ENCODE measurements at places on chromosomes 1 and 21.

DNA sequence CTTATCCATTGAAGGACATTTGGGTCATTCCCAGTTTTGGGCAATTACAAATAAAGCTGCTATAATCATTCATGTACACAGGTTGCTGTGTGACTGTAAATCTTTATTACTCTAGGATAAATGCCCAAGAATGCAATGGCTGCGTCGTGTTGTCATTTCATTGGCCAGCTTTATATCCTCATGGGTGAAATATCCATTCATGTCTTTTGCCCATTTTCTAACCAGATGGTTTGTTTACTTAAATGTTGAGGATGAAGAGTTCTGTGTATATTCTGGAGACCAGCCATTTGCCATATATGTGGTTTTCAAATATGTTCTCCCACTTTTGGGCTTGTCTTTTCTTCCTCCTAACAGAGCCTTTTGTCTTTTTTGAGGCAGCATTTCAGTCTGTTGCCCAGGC is 25.3 kb downstream of the TRIM11 start:
- no peak for DNase-seq

DNA sequence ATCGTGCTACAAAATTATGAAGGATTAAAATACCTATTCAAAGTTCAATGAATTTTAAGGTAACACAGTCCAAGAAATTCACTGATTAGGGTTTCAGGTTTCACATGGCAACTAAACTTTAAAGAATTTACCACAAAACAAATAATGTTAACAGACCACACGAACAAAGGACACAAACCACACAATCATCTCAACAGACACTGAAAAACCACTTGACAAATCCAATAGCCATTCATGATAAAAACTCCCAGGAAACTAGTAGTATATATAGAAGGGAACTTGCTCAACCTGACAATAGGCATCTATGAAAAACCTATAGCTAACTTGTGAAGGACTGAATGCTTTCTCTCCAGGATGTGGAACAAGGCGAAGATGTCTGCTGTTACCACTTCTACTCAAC is 21.1 kb upstream of the SH2D5 start:
- DNase-seq: no peak

GRCh38 chr21:14911351-14911750 is 153.4 kb downstream of the NRIP1 start:
- no peak for DNase-seq

- no peak for DNase-seq
Observed at GRCh38 chr1:94413311-94413710, 4.9 kb upstream of the ABCD3 start.

DNA sequence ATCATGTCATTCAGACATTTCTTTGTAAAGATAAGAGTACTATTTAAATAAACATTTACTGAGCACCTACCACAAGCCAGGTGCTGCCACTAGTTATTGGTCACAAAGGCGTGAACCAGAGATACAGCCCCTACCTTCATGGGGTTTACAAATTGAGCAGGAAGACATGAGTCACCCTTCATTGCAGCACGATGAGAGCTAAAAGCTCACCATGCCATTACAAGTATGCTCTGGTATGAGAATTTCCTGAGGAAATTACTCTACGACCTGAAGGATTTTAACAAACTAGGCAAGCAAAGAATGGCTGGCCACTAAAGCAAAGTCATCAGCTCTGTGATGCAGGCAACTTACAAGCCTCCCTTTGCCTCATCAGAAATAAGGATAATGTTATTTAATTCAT is 346.8 kb downstream of the BRINP2 start:
- DNase-seq: no peak

GRCh38 chr1:200369706-200370105 is 40.1 kb downstream of the ZNF281 start:
- DNase-seq: no peak

DNA sequence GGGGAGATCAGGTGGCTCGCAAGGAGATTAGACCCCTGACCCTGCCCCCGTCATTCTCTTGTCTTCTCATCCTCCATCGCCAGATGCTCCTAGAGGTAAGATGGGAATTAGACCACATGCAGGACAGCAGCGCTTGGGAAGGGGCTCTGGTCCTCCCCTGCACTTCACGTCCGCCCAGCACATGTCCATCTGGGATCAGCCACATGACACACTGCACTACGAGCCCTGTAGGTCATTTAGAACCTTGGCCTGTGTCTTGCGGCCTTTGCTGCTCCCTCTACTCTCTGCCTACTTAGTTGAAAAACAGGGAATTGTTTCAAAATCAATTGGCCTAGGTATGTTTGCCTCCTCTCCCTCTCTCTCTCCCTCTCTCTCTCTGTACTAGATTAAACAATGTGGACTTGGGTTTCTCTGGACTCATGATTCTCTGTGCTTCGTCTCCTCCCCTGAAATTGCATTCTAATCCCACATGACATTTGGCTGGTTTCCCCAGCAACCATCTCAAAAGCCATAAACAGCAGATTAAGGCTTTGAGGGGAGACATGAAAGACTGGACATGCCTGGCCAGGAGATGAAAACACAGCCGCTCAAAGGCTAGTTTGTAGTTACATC is 3.8 kb upstream of the NCMAP start:
- no peak for DNase-seq

- no peak for DNase-seq
Observed at GRCh38 chr1:85245456-85245855, 14.0 kb downstream of the C1orf52 start.

GRCh38 chr1:54815086-54815876 is 14.2 kb upstream of the TTC22 start:
- no peak for DNase-seq

GRCh38 chr1:48524892-48525467 is 53.0 kb upstream of the SPATA6 start:
- DNase-seq: no peak

DNA sequence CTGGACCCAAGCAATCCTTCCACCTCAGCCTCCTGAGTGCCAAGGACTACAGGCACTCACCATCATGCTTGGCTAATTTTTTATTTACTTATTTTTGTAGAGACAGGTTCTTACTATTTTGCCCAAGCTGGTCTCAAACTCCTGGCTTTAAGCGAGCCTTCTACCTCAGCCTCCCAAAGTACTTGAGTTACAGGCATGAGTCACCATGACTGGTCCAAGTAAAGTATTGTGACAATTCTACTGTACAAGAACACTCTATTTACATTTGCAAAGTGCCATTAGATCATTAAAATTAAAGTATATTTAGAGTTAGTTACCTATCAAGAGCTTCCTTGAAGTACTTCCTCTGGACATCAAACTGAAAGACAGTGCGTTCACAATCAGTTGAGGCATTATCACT is 44.8 kb downstream of the NRDC start:
- DNase-seq: no peak

- no peak for DNase-seq
Observed at GRCh38 chr1:165686971-165687433, 11.4 kb downstream of the ALDH9A1 start.

- DNase-seq: no peak
Observed at GRCh38 chr1:173064011-173064410, 13.3 kb upstream of the TNFSF18 start.

GRCh38 chr1:168917309-168917708 is 188.3 kb upstream of the DPT start:
- no peak for DNase-seq

DNA sequence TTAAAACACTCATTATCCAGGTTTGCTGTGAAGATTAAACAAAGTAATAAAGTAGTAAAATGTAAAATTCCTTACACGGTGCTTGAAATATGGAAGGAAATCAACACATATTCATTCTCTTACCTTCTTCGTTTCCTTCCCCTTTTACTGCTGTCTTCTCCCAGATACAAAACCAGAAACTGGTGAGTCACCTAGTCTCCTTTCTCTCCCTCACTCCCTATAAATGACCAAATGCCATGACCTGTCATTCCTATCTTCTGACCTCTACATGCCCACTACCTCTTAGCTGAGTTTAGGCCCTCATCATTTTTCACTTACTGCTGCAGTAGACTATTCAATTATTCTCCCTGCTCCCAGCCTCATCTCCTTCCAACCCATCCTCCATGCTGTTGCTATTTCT is 4.3 kb upstream of the NR1I3 start:
- DNase-seq: no peak

DNA sequence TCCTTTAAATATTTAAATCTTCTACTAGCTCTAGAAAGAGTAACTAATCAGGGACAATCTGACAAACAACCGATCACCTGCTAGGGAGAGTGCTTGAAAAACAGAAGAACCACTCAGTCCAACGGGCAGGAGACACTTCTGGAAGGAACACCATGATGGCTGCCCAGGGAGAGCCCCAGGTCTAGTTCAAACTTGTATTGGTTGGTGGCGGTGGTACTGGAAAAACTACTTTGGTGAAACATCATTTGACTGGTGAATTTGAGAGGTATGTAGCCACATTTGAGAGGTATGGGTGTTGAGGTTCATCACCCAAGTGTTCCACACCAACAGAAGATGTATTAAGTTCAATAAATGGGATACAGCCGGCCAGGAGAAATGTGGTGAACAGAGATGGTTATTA is 4.8 kb upstream of the WDR47 start:
- DNase-seq: no peak

- DNase-seq: no peak
Observed at GRCh38 chr21:38832664-38833063, 26.9 kb downstream of the ETS2 start.

- no peak for DNase-seq
Observed at GRCh38 chr1:48039088-48040054, 42.2 kb upstream of the TRABD2B start.

GRCh38 chr21:31143036-31143435 is 104.8 kb upstream of the KRTAP19-8 start:
- no peak for DNase-seq

- DNase-seq: no peak
Observed at GRCh38 chr21:38300141-38300578, 43.4 kb downstream of the KCNJ15 start.

DNA sequence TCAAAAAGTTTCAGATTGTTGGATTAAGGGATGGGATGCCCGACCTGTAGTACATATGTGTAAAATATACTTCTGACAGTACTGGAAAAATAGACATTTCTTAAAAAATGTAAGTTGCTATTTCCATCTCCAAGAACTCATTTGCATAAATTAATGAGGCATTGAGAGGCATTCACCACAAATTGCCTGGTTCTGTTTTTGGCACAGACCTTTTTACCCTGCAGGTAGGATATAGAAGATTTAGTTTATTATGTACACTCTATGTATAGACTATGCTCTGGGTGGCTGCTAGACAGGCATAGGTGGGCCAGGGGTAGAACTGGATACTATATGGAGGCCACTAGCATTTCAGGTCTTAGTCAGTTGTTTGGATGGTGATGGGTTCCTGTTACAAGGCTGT is 8.0 kb downstream of the CCDC17 start:
- DNase-seq: peak; percentile 48

DNA sequence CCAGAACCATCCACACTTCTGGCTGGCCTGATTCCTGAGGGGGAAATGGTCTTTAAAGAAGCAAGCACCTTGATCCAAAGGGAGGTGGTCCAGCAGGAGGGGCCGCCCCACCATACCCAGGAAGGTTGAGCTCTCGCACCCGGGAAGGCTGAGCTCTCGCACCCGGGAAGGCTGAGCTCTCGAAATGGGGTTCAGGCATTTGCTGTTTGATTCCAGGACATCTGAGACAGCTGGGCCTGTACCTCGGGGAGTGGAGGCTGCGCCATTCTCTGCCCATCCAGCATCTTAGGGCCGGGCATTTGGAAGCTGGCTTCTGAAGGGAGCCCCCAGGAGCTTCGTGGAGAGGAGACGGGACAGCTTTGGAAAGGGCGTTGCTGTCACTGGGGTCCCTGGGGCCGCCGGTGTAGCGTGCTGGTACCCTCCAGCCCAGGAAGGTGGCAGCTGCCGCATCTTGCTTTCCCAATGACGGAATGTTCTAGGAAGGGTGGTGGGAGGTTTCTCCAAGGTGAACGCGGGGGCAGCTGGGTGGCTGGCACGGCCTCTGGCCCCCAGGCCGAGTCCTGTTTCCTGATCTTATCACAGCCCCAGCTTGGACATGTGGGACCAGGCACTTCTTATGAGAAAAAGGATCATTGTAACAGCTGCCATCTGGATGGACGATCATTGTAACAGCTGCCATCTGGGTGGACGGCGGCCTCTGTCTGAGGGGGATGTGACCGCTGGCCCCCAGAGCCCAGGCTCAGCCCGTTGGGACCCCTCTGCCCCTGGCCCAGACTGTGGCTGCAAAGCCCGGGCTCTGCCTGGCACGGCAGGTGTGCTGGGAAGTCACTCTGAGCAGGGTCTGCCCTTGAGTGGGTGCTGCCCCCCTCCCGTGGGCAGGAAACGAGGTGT is 61.6 kb downstream of the COL18A1 start:
- peak; percentile 39 for DNase-seq

DNA sequence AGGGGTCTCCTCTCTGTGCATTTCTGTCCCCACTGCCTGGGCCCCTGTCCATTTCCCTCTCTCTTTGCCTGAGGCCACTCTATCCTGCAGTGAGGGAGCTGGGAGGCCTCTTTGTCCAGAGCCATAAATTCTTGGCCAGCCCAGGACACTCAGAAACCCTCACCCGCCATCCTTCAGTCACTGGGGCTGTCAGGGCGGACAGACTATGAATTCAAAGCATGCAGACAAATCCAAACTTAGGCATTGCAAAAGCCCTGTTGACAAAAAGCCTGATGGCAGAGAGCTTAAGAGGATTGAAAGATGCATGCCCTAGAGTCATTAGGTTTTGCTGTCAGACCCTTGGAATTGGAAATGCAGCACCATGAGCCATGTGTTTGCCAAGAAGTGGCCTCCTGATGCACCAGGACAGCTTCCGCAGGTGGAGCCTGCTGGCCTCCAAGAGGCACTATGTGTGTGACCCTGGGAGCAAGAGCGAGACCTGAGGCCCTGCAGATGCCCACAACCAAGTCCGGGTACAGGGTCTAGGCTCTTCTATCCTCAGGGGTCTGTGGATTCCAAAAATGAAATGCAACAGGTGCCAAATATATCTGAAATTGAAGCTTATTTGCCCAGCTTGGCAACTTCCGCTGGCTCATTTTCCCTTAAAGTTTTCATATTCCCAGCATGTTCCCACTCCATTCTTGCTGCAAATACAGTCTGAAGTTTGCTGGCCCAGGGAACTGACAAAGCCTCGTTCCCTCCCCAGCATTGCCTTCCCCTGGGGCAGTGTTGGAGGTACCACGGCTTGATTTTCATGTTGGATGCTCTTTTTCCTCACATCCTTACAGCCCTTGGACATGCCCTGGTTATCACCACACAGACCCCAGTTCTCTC is 177.9 kb downstream of the PGBD5 start:
- no peak for DNase-seq

- DNase-seq: no peak
Observed at GRCh38 chr1:199786695-199787094, 240.8 kb upstream of the NR5A2 start.
